ENCODE measurements at places on chromosomes 16 and 17. TPM values are rescaled to one million over a fixed set of nuclear protein-coding genes. Genes with fewer than 3 reads are reported as not detected.

C17orf50 gene
- total RNA-seq, result 0.14 TPM

LDAF1 gene
- 20.4 TPM for total RNA-seq

NPW gene
- total RNA-seq, result 1.1 TPM

NPIPB2 gene
- total RNA-seq, result 4.0 TPM

LHX1 gene
- 1.6 TPM for total RNA-seq

C17orf107 gene
- total RNA-seq, result 0.24 TPM

COX6A2 gene
- not detected for total RNA-seq

KATNIP gene
- 13.1 TPM for total RNA-seq

ABCA10 gene
- 0.12 TPM for total RNA-seq

DYNLRB2 gene
- not detected for total RNA-seq

CSF3 gene
- 0.42 TPM for total RNA-seq

TOX3 gene
- total RNA-seq, result 0.64 TPM

TAT gene
- total RNA-seq, result not detected

TNRC6C gene
- 1.3 TPM for total RNA-seq

RFFL gene
- total RNA-seq, result 54.3 TPM

EIF3CL gene
- 69.6 TPM for total RNA-seq

CHAD gene
- not detected for total RNA-seq

TBC1D3C gene
- 0.07 TPM for total RNA-seq

SPN gene
- total RNA-seq, result not detected
